Activated naive CD4-positive, alpha-beta T cell treated with anti-CD3 and anti-CD28 coated beads, Interleukin-2, amount 50 U/mL, for 72 hours (primary cell): ENCODE measurements at places on chromosomes 13 and 19. TPM values are rescaled to one million over a fixed set of nuclear protein-coding genes. Genes with fewer than 3 reads are reported as not detected.

DNA sequence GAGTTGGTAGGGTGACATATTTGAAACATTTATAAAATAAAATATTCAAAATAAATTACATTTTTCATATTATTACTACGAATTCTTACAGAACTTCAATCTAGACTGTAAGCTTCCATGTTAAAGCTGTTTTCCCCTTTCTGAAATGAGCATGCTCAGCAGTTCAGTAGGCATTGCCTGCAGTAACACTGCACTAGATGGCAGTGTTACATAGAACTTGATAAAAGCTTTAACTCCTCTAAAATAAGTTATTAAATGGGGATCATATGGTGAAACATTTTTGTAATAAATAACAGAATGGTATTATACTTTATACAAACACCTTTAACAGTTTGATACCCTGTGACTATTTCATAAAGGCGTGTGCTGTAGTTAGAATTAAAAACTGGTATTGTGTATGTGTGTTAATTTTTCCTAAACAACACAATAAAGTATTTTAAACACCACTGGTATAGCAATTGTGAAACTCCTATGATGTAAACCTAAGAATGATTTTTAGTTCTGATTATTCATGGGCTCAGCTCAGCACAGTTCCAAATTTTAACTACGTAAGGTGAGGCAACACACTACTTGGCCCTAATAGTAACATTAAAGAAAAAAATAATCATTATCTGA, 11.6 kb upstream of the GPR18 start:
- no peak for DNase-seq

Gene FBL
- total RNA-seq: 771 TPM

- no peak for DNase-seq
Observed at GRCh38 chr13:73656863-73657262, 477.3 kb downstream of the KLF12 start.

Gene ING1
- total RNA-seq: 19.6 TPM

DNA sequence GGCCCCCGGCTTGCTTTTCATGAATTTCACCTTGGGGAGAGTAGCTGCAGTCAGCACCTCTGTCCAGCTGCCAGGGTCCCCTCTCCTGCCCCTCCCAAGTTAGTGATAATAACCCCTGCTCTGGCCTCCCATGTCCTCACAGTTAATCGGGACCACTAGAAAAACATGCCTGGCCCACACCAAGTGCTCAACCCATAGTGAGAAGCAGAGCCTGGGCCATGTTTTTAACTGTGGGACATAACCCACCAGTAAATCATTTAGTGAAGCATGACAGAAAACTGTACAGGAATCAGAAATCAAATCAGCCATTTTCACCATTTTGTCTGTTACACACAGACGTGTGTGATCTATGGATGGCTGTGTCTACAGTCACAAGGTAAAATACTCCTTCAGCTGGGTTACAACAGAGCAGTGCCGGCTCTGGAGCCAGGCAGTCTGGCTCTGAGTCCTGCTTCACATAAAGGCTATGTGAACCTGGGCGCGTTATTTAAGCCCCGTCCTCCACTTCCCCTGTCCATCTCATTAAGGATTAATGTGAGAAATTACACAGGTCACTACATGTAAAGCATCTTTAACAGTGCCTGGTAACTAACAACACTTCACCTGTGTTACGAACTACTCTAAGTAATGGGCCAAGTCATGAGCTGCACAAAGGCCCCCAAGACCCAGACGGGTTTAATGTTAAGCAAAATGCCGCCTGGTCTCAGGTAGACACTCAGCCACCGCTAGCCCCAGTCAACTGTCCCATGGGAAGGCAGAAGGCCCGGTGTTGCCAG, 7.6 kb upstream of the ECH1 start:
- no peak for DNase-seq

GRCh38 chr13:44434766-44435141, 61.1 kb downstream of the SERP2 start:
- DNase-seq: no peak

GRCh38 chr13:111845621-111846351, 221.2 kb upstream of the SOX1 start:
- DNase-seq: no peak

Gene ZNF285
- total RNA-seq: 2.4 TPM

Gene TRPC4
- not detected for total RNA-seq

Gene IGSF23
- not detected for total RNA-seq

Gene ZNF132
- total RNA-seq: 3.1 TPM

DNA sequence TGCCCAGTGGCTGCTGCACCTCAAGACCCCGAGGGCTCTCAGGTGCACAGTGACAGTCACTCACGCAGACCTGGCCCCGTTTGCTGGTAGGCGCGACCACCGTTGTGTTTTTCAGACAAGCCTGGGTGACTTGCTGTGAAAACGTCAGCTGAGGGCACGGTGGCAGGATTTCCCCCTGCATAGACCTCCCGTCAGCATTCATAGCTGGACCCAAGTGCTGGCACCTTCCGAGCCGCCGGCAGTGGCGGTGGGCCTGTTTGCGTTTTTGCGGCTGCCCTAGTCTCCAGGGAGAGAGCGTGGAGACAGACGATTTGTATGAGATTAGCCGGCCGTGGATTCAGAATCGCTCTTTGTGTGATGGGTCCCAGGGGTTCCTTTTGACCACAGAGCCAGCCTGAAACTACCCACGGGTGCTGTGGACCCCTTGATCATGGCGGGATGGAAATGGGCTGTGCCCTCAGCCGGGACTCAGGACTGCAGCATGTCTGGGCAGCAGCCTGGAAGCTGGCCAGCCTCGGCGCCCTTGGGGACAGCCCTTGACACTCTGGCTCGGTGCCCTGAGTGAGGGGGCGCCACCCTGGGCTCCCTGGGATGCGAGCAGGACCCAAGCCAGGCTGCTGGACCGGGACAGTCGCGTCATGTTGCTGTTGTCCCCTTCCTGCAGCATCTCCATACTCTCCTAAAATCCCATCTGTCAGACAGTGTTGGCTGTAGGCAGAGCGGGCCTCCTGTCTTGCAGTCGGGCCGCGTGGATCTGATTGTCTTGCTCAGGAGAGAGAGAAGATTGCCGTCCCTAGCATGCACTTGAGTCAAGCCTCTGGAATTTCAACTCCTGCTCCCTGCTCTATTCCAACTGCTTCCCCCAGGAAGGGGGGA, 8.6 kb downstream of the KDM4B start:
- no peak for DNase-seq

GRCh38 chr13:27658546-27658945, 36.9 kb downstream of the POLR1D start:
- no peak for DNase-seq
